Naive thymus-derived CD4-positive, alpha-beta T cell (primary cell): ENCODE measurements at places on chromosomes 3 and 15.

- DNase-seq = no peak
Measured at GRCh38 chr15:26156051-26156450, 292.9 kb upstream of the ATP10A start.

GRCh38 chr15:47399100-47399499, 318.2 kb upstream of the SEMA6D start:
- DNase-seq = no peak

DNA sequence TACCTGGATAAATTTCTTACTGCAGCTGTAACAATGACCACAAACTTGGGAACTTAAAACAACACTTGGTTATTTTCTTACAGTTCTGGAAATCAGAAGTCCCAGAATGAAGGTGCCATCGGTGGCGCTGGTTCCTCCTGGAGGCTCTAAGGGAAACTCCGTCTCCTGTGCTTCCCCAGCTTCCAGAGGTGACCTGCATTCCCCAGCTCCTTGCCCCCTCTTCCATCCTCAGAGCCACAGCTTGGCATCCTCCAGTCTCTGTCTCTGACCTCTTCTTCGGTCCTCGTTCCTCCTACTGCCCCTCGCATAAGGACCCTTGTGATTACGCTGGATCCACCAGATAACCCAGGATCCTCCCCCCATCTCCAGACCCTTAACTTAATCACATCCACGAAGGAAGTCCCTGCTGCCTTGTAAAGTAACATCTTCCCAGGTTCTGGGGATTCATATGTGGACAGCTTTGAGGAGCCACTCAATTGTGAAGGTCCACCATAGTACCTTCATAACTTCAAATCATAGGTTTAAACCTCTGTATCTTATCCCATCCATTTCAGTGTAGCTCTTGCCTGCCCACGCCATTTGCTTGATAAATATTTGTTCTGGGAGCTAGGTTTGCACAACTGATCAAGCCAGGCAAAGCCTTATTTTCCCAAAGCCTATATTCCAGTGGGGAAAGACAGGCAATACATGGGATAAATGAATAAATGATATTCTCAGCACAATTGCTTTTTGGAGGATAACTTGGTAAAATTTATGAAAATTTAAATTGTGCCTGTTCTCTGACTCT, 34.8 kb downstream of the KLF15 start:
- no peak for DNase-seq

- DNase-seq = no peak
Measured at GRCh38 chr3:160919942-160920341, 163.9 kb downstream of the PPM1L start.

- no peak for DNase-seq
Measured at GRCh38 chr15:64599716-64600115, 139.3 kb downstream of the ZNF609 start.

GRCh38 chr15:23539892-23540291, 25.6 kb upstream of the MKRN3 start:
- DNase-seq = no peak

- DNase-seq = no peak
Measured at GRCh38 chr3:45140141-45140769, 5.9 kb downstream of the CDCP1 start.

- DNase-seq = no peak
Measured at GRCh38 chr3:73658227-73658626, 33.5 kb upstream of the PDZRN3 start.

- DNase-seq = no peak
Measured at GRCh38 chr15:35921046-35921445, 375.1 kb upstream of the DPH6 start.

- no peak for DNase-seq
Measured at GRCh38 chr15:83327041-83327440, 42.6 kb upstream of the BNC1 start.

DNA sequence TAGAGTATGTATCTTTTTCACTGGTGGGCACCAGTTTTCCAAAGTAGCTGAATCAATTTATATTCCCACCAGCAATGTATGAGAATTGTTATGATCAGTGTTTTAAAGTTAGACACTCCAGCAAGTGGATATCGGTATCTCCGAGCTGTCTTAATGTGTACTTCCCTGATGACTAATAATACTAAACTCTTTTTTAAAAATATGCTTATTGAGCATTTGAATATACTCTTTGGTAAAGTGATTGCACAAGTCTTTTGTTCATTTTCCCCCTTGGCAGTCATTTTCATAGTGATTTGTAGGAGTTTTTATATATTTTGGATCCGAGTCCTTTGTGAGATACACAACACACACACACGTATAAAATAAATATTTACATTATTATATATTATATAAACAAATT, 12.5 kb upstream of the FEM1B start:
- no peak for DNase-seq

DNA sequence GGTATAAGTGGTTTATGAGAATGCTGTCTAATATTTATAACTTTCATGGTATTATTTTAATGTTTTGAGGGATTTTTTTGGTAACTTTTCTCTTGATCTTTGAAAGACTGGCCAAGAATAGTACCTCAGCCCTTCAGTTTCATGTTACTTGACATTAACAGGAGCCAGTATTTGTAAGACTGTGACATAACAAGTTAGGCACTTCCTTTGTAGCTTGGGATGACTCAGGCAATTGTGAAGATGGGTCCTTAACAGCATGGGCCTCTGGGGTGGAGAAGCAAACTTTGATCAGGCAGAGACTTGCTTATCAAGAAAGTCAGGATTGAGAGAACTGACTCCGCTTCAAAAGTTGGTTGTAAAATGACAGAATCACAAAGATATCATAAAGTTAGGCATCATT, 9.5 kb downstream of the LRRC49 start:
- no peak for DNase-seq

- peak; percentile 78 for DNase-seq
Measured at GRCh38 chr15:68055224-68055705, 1.1 kb downstream of the PIAS1 start.

DNA sequence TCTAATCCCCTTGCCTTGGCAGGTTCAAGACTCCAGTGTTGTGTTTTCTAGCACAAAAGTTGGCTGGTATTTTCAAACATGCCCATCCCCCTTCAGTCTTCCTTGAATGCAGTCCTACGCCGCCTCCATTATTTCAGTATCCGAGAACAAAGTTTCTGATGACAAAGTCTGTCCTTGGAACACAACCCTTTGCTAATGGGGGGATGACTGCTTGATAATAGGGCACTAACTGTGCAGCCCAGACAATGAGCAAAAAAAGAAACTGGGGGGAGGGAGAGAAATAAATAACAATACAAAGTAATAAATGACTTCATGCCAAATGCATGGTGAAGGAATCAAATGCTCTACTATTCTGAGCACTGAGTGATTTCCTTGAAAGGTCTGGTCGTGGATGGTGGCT, 310.1 kb downstream of the FOXP1 start:
- DNase-seq = no peak

DNA sequence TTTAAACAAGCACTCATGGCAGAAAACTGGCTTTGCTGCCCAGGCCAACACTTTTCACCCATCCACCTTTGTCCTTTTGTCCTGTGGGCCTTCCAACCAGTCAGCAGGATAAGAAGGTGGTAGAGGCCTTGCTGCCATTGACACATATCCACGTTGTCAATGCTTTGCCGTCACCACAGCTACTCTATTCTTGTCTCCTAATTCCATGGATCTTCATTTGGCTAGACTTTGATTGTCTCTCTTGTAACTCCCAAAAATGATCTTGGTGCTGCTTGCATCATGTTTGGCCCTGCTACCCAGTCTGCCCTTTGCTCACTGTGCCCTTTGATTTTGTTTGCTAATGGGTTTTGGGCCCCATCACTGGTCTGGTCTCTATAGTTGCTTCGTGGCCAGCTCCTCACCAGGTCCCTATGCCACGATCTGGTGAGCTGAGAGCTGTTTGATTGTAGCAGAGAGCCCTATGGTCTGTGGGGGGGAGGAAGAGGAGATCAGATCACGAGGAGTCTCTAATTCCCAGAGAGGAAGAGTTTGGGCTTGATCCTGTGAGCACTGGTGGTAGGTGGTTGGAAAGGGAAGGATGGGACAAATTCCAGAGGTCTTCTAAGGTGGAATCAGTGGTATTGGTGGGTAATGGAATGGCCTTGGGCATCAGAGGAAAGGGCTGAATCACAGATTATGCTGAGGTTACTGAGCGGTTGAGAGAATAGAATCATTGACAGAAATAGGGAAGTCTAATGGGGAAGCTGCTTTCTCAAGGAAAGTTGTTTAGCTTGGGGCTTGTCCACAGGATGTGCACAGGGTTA, 40.3 kb downstream of the ABHD2 start:
- no peak for DNase-seq

DNA sequence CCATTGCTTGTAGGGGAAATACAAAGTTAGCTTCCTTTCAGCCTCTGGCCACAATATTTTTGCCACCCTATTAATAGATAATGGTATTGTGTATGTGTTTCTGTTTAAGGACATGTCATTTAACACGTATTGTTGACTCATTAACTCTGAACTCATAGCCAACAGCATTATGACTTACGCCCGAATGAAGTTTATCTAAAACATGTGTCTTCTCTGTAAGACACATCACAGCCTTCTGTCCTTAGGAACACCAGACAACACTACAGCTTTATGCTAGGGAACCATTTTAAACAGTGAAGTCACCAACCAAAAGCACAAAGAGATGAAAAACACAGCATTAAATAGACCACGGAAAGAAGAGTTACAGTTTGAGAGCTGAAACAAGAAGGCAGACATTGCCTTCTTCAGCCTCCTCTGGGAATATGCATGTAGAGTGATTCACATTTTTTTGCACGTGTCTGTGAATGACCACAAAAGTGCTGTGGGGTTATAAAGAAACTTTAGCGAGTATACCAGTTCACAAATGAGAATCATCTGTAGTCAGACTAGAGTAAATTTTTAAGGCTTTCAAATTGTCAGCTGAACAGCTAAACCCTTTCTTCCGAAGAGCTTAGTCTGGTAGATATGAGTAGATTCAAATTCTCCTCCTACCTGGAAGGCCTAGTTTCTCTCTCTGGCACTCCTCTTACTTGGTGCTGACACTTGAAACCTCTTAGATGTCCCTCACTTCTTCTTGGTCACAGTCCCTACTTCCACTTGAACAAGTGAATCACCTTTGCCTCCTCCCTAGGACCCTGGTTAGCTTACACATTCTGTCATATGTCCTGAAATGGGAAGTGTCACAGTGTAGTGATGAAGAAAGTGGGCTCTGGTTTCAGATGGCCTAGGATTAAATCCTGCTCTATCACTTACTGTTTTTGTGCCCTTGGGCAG, 32.2 kb downstream of the MCTP2 start:
- DNase-seq = no peak

- no peak for DNase-seq
Measured at GRCh38 chr3:134880431-134880830, 85.4 kb downstream of the EPHB1 start.

GRCh38 chr3:184470551-184470950, 90.7 kb downstream of the CHRD start:
- no peak for DNase-seq

- no peak for DNase-seq
Measured at GRCh38 chr3:156837115-156837514, 11.0 kb downstream of the LEKR1 start.

GRCh38 chr15:64682255-64682654, 93.1 kb downstream of the RBPMS2 start:
- no peak for DNase-seq

GRCh38 chr3:11170052-11170770, 15.9 kb downstream of the HRH1 start:
- DNase-seq = no peak

GRCh38 chr3:42979044-42979972, at the start of gene GASK1A:
Gene GASK1A (plus strand): TSS chr3:42979311. CDS start chr3:42979643, 332 bp downstream.
- peak; percentile 22 for DNase-seq

DNA sequence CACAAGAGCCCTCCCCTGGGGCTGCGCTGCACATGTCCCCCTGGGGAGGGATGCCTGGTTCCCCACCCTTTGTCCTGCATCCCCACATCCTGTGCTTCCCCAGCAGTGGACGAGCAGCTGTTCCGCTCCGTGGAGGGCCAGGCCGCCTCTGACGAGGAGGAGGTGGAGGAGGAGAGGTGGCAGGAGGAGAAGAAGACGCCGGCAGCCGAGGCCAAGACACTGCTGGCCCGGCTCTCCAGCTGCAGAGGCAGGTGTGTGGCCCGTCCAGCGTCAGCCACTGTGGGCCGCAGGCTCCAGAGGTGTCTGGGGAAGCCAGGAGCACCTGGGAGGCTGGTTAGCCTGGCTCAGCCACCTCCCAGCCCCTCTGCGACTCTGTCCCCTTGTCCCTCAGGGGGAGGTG, 27.9 kb upstream of the GP9 start:
- DNase-seq = no peak

DNA sequence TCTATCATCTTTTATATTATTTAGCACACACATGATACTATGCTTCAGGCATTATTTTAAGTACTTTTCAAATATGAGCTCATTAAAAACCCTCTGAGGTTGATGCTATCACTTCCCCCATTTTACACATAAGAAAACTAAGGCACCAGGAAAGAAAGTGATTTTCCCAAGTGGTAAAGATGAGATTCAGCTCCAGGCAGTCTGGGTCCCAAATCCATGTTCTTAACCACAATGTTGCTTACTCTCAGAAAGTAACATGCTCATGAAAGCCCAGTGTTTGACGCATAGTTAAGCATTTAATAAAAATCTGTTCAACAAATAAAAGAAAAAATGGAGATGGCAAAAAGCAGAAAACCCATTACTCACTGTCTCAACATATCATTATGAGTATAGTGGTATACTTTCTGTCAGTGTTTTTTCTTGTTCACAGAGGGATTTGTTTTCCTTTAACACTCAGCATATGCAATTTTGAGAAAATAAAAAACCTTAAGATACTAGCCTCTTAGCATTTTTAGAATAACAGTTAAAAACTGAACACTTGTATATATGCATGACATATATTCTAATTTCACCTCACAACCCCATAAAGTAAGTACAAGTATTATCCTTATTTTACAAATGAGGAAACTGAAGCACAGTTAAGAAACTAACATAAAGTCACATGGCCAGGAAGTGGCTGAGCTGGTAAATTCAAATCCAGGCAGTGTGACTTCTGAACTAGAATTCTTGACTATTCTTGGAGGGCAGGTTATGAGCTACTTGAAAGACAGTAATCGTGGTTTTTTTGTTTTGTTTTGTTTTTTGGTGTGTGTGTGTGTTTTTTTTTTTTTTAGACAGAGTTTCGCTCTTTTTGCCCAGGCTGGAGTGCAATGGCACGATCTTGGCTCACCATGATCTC, 10.4 kb downstream of the PEAK1 start:
- DNase-seq = peak; percentile 34

DNA sequence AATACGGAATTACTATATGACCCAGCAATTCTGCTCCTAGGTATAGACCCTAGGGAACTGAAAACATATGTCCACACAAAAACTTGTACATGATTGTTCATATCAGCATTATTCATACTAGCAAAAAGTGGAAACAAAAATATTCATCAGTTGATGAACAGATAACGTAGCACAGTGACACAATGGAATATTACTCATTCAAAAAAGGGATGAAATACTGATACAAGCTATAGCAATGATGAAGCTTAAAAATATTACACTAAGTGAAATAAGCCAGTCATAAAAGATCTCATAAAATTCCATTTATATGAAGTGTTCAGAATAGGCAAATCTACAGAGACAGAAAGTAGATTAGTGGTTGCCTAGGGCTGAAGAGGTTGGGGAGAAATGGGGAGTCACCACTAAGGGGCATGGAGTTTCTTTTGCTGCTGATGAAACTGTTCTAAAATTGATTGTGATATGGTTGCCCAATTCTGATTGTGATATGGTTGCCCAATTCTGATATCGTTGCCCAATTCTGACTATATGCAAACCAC, 10.5 kb downstream of the C15orf61 start:
- DNase-seq = no peak

GRCh38 chr3:143851331-143852017, 3.2 kb upstream of the SLC9A9 start:
- no peak for DNase-seq

GRCh38 chr3:135706758-135707375, 258.7 kb upstream of the PPP2R3A start:
- DNase-seq = no peak
